ENCODE measurements at places on chromosomes 12 and 14.

DNA sequence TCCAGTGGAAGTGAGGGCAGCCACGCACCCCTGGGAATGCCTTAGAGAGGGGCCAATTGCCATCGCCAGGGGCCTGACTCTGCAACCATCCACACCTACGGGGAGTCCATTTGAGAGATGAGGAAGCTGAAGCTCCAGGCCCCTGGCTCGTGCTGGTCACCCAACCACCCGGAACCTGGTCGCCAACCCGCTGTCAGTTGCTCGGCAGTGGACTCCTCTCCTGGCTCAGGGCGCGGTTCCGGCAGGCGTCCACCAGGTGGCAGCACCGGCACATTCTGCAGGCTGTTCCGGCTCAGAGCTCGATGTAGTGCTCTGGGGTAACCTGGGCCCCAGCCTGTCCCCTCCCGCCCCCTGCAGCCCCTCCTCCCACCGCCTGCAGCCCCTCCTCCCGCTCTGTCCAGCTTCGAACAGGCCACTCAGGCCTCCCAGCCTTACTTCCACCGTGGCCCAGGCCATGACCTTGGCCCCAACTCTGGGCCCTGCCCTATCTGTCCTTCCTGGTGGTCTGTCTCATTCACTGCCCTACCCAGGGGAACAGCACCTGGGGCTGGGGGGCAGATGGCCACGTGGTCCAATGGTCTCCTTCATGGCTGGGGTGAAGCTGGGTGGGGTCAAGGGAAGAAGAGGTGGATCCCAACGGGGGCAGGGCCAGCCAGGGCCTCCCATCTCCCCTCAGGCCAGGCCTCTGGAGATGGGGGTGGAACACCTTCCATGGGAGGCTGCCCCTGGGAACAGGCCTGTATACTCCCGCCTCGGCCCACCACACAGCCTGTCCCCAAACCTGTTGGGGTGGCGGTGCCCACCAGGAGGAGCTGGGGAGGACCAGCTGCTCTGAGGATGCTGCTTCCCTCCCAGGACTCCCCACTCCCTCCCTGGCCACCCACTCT is 15.7 kb downstream of the SIVA1 start:
- DNase-seq = peak; percentile 67

GRCh38 chr12:64258576-64258975 is 36.5 kb upstream of the KICS2 start:
- no peak for DNase-seq

DNA sequence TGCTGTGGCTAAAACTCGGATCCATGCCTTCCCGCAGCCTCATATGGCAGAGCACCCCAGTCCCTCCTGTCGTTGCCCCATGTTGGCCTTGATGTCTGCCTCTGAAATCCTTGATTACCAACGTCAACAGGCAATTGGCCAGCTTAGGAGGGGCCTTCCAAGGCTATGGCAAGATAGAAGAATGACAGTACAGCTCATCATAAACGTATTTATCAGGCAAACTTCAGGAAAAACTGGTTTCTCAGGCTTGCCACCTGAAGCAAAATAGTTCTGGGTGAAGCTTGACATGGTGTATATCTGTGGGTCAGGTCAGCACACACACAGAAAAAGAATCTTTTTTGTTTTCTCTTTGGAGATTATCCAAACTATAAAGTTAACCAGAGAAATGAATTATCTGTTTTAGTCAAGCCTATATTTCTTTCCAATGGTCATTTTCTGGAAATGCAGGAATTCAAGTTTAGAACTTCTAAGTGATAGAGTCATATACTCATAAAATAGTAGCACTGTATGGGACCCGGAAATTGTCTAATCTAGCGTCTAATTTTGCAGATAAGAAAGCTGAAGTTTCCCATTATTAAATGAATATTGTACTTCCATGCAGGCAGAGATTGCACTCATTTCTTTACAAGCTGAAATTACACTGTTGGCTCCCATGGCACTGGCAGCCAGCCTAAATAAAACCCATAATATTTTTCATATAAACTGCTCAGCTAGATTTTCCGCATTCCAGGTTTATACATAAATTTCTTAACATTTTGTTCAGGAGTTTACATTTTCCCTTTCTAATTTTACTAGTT is 24.4 kb upstream of the DUSP16 start:
- no peak for DNase-seq

GRCh38 chr14:76537906-76538647 is 162.1 kb downstream of the ESRRB start:
- no peak for DNase-seq

- DNase-seq = no peak
Observed at GRCh38 chr12:104687823-104688573, 231.2 kb downstream of the CHST11 start.

GRCh38 chr12:26271889-26272492 is 76.6 kb downstream of the SSPN start:
- DNase-seq = no peak

DNA sequence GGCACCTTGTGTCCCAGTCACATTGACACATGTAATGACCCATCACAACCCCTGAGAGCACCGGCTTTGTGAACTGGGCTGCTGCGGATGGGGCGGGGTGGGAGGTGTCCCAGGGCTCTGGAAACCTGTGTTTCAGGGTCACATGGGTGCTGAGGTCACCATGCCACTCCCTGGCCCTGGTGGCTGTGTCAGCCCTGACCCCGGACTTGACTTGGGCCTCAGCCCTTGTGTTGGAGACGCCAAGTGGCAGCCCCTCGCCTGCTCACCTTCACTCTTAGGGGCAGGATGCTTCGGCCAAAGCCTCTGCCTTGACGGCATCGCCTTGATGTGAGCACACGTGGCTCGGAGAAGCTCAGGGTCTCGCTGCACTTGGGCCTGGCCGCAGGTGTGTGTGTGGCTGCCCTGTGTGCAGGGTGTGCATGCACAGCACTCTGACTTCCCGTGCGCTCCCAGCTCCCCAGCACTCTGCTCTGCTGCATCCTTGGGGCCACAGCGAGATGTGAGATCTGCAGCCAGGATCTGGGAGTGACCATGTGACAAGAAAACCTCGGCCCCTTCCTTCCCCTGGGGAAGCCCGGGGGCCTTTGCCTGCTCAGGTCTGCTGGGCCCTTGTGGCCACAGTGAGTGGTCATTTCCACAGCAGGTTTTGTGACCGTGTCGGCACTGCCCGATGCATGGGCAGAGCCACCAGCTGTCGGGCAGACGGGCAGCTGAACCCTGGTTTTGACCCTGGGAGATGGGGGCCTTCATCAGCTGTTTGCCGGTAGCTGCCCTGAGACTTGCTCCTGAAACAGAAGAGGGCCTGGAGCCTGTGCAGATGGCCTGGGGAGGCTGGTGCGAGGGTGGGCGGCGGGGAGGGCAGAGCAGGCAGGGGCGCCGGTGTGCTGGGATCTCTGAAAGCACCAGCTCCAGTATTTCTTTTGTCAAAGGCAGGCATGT is 167.4 kb downstream of the KIF26A start:
- DNase-seq = no peak

DNA sequence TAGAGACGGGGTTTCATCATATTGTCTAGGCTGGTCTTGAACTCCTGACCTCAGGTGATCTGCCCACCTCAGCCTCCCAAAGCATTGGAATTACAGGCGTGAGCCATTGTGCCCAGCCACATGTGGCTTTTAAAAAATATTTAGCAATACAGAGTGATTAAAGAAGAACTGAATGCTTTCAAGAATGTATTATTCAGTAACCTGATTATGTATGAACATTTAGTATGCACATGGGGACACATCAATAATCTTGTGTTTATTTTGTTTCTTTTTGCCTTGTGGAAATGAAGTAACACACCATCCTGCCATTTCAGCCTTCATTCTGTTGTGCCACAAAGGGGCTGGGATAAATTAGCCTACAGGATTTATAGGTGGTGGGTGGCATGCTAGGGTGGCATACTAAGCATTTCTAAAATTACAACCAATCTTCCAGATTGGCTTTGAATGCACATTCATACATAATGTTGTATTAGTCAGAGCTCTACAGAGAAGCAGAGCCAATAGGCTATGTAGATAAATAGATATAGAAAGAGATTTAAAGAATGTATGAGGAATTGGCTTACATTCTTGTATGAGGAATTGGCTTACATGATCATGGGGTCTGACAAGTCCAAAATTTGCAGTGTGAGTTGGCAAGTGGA is 25.5 kb upstream of the TXNRD1 start:
- DNase-seq = no peak

GRCh38 chr14:85909581-85909980 is 379.6 kb downstream of the FLRT2 start:
- DNase-seq = no peak

DNA sequence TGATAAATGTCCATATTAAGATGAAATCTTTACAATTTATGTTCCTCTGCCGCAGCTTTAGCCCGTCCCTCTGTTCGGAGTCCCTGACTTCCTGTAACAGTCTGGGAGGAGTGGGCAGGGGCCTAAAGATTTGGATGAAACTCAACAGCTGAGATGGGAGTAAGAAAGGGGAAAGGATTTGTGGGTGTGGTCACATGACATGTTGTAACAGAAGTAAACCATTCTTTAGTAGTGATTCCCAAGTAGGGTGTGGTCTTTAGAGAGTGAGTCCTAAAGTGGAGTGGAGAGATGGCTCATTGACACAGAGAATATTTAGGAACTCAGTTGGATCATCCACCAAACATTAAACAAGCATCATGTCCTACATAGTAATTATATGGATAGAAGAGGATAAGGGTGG is 12.9 kb downstream of the TMEM117 start:
- DNase-seq = peak; percentile 43
